Stromal cell of bone marrow (primary cell): ENCODE measurements at places on chromosomes 2 and 18.

GRCh38 chr2:210387074-210387473 is 72.1 kb upstream of the MYL1 start:
- no peak for DNase-seq

- DNase-seq: no peak
Measured at GRCh38 chr18:61605376-61606067, 272.3 kb downstream of the CDH20 start.

DNA sequence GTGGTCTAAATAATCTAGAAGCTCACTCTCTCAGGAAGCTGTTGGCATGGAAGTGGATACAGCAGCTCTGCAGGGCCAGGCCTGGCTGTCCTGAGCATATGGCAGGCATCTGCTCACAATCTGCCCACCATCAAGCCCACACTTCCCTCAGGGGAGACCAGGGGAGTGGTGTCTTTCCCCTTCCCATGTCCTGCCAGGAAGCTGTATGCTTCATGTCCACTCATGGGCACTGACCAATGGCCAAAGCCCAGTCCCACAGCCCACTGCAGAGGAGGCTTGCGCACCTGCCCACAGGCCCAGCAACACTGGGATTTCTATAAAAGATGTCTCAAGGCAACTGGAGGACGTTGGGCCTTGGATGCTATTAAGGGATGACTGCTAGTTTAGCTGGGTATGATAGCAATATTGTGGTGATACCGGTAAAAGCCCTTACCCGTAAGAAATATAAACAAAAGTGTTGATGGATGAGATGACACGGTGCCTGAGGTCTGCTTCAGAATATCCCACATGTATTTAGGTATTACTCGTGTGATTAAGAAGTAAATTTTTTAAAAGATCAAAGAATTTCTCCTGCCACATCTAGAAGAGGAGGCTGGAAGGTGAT is 106.7 kb upstream of the CTDP1 start:
- DNase-seq: no peak

GRCh38 chr18:57436191-57436964 is 1.2 kb downstream of the ONECUT2 start:
- DNase-seq: no peak

- DNase-seq: no peak
Measured at GRCh38 chr18:69774831-69775230, 172.8 kb downstream of the CD226 start.

DNA sequence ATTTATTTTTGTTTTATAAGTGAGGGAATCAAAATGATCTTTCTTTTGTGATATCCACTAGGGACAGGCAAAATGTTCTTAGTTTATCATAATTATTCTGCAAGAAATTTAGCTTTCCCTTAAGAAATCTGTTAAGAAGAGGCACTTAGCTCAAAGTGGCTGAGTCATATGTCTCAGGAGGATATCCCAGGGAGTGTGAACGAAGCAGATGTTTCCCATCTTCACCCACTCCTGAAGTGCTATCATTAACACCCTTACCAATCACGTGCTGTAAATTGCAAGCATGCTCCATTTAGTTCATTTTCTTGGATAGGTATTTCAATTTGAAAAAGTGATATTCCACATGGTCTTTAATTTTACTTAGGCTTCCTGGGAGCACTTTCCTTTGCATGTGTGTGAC is 774.3 kb upstream of the TMEFF2 start:
- no peak for DNase-seq

GRCh38 chr2:194104687-194105086 is 1552.3 kb upstream of the SLC39A10 start:
- DNase-seq: no peak

DNA sequence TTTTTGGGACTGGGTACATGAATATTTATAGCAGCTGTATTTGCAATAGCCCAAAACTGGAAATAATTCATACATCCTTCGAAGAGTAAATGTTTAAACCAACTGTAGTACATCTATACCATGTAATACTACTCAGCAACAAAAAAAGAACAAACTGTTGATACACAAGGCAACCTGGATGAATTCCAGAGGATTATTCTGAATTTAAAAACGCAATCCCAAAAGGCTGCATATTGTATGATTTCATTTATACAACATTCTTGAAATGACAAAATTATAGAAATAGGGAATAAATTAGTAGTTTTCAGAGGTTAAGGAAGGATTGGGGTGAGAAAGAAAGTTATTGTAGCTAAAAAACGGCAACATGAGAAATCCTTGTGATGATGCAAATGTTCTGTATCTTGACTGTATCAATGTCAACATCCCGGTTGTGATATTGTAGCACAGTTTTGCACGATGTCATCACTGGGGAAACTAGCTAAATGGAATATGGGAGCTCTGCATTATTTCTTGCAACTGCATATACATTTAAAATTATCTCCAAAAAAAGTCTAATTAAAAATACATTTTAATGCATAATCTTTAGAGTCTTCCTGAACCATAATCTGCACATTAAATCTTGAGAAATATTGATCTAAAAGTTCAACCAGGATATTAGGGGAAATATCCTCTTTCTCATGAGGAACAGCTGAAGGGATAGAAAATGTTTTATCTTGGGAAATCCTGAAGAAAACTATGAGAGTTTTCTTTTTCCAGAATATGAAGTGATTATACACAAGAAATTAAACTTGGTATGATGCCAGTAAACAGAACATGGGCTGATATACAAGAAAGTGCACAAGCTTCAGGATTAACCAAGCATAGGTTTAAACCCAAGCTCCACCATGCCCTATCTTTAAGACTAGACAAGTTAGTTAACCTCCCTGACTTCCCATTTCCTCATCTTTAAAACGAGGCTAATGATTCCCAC is 21.9 kb downstream of the EVA1A start:
- DNase-seq: no peak

GRCh38 chr2:85048534-85048933 is 77.6 kb downstream of the KCMF1 start:
- DNase-seq: no peak

GRCh38 chr18:5840547-5840946 is 54.8 kb downstream of the TMEM200C start:
- no peak for DNase-seq

- DNase-seq: peak; percentile 63
Measured at GRCh38 chr2:117958186-117958585, 55.7 kb downstream of the CCDC93 start.

DNA sequence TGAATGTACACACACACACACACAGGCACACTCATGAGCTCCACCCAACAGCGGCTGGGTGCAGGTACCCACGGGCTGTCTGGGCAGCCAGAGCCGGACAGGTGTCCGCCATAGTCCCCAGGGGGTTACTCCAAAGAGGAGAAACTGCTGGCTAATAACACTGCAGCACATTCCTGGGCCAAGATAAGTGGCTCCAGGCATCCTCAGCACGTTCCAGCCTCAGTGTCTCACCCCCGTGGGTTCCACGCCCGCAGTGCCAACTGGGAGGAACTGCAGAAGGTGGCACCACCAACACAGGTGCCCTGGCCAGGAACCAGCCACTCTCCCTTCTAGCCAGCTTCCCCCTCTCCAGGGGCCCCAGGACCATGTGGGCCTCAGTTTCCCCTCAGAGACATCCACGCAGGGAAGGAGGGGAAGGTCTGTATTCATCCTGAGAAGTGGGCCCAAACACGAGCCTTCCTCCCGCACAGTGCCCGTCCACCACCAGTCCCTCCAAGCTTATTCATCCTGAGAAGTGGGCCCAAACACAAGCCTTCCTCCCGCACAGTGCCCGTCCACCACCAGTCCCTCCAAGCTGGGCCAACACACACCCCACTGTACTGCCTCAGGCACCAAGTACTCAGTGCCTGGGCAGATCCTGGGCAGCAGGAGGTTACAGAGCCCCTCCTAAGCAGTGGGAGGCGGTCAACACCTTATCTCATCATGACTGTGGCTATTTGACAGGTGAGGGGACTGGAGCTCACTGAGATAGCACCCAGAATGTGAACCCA is 47.6 kb downstream of the TNS1 start:
- no peak for DNase-seq

GRCh38 chr2:149920389-149920788 is 332.8 kb upstream of the MMADHC start:
- DNase-seq: no peak

GRCh38 chr2:170340693-170341068 is 162.7 kb downstream of the MYO3B start:
- no peak for DNase-seq

DNA sequence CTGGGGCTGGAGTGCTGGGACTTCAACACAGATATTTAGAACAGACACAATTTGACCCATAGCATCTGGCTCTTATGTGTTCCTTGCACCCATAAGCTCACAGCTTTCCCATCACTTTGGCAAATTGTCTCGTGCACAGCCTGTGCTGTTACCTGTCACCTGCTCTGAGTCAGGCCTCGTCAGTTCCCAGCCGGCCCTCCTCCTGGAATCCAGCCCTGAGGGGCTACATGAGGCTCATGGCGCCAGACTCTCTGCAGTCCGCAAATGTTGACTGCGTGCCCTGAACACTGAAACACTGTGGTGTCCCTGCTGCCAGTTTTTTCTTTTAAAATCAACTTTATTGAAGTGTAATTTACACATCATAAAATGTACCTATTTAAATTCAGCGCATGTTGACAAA is 65.4 kb upstream of the BZW1 start:
- DNase-seq: no peak

DNA sequence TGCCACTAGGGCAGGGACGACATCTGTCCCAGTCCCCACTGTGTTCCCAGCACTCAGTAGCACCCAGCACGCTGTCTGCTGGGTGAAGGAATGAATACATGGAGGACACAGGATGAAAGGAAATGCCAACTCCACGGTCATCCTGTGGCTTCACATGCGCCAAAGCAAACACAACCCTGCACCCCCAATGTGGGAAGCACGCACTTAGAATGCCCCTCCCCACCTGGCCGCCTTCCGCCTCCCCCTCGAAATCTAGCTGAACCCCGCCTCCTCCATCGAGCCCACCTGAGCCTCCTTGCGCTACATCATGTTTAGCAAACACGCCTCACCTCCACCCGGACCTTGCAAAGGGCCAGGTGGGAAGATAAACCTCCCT is 33.9 kb downstream of the ADCY3 start:
- DNase-seq: no peak

DNA sequence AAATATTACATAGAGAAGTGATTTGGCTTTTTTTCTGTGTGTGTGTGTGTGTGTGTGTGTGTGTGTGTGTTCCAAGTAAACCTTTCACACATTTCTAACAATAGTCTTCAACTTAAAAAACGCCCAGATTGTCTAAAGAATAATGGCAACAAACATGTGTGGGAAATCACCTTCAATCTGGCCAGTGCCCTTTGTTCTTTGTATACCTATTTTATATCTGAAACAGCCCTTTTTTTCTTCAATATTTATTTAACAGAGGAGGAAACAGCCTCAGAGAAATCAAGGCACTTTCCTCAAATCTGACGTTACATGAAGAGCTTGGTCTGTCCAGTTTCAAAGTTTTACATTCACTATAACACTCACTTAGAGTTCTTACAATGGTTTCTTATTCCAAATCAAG is 25.3 kb downstream of the CCDC195 start:
- no peak for DNase-seq

GRCh38 chr2:127000937-127001336 is 102.2 kb downstream of the TEX51 start:
- no peak for DNase-seq

- DNase-seq: no peak
Measured at GRCh38 chr2:63503818-63504217, 84.5 kb downstream of the WDPCP start.

GRCh38 chr2:149084924-149085795 is 46.7 kb downstream of the LYPD6B start:
- DNase-seq: peak; percentile 31

DNA sequence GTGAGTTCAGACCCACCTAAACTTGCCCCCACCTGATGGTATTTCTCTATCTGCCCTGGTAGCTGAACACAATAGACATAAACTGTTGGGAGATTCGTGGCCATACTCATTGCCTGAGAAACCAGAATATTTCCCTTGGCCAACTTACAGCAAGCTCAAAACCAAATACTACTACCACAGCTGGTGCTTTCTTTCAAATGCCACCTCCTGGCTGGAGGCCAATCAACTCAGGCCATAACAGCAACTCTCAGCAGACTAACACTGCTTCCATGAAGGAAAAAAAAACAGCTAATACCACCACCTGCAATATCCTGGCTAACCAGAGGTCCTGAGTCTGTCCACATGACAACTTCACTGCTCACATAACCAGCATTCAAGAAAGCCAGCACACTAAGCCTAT is 373.1 kb downstream of the CMPK2 start:
- DNase-seq: no peak

GRCh38 chr2:201419986-201420385 is 31.3 kb downstream of the TRAK2 start:
- no peak for DNase-seq

GRCh38 chr2:60676706-60677330 is 79.2 kb upstream of the PAPOLG start:
- no peak for DNase-seq

- no peak for DNase-seq
Measured at GRCh38 chr2:165499131-165499530, 29.6 kb downstream of the CSRNP3 start.

GRCh38 chr2:1727101-1727771 is 17.1 kb downstream of the PXDN start:
- DNase-seq: no peak

GRCh38 chr2:233605680-233606079 is 11.8 kb upstream of the UGT1A8 start:
- DNase-seq: no peak

GRCh38 chr2:119387381-119388129 is 20.8 kb downstream of the DBI start:
- peak; percentile 93 for DNase-seq

DNA sequence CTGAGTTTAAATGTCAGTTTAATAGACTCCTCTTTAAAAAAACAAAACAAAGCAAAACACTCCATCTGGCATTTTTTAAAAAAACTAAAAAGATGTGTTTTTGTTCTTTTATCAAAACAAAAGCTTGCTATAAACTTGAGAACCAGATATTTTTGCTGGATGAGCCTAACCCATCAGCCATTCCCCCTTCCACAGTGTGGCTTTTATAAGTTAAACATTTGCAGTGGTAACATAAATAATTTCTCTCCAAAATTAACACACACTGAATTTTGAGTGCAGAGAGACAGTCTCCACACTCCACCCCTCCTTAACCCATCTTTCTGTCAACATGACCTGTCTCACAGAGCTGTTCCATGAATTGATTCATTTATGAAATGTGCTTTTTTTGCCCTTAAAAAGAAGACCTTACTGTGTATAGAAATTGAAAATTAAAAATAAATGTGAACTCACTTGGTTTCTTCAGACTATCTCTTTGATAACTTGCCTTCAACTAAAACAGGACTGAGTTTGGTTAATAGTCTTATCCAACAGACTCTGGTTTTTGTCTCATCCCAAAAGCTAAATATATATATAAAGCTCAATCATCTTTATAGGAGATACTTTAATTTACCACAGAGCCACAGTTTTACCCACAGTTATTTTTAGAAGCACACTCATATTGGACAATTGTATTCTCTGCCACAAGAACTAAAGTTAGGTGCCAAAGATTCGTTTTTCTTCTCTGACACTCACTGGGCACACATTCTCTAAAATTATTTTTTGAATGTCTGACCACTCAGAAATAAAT is 64.8 kb upstream of the STK39 start:
- peak; percentile 25 for DNase-seq
